ENCODE measurements at places on chromosomes 5 and 9.

GRCh38 chr9:126915281-126915816, 767 bp downstream of the RALGPS1 start:
- DNase-seq = no peak

- no peak for DNase-seq
Measured at GRCh38 chr5:132825834-132826391, 4.5 kb downstream of the SHROOM1 start.

DNA sequence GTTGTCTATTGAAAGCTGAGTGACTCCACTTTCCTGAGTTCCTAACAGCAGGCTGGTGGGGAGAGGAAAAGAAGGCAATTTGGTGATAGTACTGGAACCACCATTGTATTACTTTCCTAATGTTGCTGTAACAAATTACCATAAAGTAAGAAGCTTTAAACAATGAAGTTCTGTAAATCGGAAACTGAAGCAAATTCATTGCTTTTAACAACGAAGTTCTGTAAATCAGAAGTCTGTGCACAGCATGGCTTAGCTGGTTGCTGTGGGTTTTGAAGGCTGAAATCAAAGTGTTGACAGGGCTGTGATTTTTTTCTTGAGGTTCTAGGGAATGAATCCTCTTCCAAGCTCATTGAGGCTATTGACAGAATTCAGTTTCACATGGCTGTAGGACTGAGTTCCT, 72.3 kb downstream of the SLC44A1 start:
- no peak for DNase-seq

GRCh38 chr9:131555841-131556673, 10.7 kb downstream of the PRRT1B start:
- DNase-seq = no peak

DNA sequence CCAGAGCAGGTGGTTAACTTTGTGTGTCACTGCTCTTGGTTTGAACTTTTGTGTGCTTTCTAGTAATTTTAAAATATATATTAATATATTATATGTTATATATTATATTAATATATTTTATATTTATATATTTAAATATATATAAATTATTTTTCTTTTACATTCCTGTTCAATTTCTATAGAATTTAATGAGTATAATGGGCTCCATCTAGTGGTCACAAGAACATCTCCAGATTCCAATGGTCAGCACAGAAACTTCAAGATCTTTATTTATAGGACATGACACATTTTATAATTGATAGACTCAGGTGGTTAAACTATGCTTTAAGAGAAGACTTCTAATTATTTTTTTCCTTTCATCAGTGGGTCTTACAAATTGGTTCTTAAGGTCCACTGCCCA, 39.1 kb downstream of the COL23A1 start:
- DNase-seq = peak; percentile 47

DNA sequence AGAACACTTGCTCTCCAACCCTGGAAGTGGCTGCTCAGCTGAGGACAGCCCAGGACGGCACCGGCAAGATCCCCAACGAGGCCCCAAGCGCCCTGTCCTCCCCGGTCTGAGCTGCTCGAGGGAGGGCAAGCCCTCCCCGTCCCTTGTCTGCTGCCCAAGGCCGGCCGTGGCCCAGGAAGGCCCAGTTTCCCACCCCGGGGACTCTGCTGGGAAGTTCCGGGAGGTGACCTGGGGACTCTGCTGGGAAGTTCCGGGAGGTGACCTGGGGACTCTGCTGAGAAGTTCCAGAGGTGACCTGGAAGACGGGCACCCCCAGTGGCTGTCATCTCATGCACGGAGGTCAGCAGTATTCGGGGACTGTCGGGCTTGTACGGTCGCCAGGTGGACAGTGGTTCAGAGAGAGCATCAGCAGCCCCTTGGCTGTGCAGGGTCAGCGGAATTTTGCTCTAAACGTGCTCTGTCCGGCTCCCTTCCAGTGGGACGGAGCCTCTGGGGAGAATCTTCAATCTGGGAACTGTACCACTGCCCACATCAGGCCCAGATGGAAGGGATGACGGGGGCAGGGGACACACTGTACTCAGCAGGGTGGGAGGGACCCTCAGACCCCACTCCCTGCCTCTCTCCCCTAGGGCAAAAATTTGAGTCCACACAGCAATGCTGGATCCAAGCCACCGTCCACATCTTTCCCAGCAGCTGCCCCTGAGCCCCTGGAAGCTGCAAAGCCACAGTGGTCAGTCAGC, 7.2 kb downstream of the NACC2 start:
- no peak for DNase-seq

DNA sequence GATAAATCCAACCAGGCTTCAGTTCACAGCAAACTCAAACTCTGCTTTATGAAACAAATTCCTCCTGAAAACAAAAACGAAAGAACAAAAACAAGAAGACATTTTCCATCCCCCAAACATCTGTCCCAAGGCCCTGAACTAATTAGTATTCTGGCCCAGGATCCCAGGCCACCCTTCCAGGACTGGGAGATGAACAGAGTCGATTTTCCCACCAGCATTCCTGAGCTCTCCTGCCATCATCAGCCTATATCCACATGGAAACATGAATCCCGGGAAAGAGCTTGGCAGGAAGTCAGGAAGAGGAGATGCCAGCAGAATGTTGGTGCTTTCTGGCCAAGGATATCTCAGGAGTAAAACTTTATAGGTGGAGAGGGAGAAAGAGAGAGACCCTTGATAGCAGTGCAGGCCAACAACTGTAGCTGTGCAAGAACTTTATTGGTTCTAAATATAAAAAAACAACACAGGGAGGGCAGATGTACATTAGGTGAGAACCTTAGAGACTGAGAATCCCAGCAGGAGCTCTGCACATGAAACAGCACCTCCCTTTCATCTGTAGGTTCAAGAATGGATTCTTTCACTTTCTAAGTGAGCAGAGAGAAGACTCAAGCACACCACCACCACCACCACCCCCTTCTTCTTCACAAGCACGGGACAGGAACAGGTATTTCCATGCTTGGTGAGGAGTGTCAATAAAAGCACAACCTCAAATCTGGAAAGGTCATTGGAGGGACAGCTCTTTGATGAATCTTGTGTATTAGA, 190.7 kb upstream of the TAS2R1 start:
- DNase-seq = no peak

DNA sequence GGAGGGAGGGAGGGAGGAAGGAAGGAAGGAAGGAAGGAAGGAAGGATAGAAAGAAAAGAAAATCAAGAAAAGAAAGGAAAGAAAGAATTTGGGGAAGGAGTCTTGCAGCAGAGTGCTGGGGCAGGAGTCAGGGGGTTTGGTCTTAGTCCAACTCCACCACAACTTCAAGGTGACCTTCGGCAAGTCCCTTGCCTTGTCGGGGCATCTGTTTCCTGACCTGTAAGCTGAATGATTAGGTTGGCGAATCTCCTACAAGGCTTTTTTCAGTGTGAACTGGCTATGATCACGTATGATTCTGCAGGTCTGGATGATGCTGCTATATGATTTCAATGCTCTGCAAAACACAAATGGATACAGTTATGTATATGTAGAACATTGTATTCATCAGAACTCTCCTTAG, 20.1 kb downstream of the SMIM23 start:
- no peak for DNase-seq

- no peak for DNase-seq
Measured at GRCh38 chr9:135671591-135672041, 8.5 kb downstream of the LCN9 start.

GRCh38 chr9:92275541-92275940, 18.0 kb downstream of the IARS1 start:
- no peak for DNase-seq

GRCh38 chr9:31912636-31913035, 471.8 kb upstream of the ACO1 start:
- DNase-seq = no peak

GRCh38 chr5:40308867-40309266, 370.8 kb upstream of the PTGER4 start:
- DNase-seq = no peak

GRCh38 chr5:35031276-35031675, 16.5 kb downstream of the AGXT2 start:
- no peak for DNase-seq

DNA sequence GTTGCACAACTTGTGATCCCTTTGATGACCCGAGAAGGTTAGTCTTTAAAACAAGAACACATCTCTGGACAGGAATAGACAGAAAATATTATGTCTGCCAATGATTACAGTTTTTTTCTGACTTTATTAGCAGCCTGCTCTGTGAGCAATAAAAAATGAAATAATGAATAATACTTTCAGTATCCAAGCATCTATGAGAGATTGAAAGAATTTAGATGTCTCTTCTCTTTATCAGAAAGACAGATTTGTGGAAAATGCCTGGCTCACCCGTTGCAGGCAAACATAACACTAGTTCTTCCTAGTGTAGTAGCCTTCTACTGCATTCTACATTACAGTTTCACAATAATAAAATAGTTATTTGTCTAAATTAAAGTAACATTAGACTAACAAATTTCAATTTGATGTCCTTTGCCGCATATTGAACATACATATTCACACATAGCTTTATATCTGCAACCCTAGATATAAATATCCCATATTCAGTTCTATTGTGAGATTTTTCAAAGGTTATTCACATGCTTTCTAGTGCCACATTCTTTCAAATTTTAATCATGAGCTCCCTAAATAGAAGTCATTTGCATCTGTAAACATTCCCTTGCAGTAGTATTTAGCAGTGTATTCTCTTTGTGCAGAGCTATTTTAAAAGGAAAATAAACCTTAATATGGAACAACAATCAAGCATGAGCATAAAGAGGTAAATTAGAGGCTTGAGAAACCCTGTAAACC, 267.3 kb downstream of the EFNA5 start:
- DNase-seq = no peak

DNA sequence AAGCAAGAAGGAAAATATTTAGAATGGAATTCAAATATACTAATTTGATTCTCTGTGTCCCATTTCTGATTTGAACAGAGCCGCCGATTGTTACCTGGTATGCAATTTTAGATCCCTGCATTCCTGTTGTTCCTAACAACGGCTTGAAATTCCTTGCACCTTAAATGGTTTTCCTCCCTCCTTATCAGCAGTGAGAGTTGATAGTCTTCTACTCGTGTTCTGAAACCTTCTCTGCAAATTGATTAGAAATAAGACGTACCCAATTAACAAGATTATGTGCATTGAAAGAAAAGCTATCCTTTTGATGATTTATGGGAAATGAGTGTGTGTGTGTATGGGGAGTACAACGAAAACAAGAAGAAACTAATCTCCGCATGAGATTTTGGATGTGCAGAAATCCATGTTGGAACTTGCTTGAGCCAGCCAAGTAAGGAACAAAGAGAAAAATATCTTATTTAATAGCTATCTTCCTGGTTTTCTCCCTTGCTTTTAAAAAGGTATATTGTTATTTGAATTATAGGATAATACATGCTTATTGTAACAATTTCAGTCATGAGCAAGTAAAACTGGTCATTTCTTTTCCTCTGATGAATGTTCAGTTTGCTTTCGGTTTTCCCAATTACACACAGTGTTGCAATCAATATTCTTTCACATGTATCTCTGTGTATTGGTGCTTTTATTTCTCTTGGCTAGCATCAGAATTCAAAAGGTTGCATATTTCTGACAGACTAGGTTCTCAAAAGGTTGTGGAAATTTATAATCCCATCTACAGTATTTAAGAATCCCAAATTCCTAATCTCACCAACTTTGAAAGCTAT, 211.1 kb upstream of the ACTBL2 start:
- no peak for DNase-seq

DNA sequence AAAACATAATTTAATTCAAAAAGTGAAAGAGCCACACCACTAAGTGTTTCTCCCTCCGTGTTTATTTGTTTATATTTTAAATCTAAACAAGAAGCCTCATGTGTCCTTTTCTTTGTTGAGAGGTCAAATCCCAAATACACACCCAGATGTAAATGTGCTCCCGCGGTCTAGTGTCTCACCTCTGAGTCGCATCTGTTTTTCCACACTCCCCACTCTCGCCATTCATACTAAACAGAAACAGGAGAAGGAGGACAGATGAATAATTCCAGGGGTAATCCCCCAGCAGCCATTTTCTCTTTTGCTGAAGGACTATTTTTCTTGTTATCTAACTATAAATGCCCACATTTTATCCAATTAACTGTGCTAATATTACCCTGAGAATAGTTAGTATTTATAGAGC, 361.6 kb upstream of the RIOK2 start:
- no peak for DNase-seq

GRCh38 chr5:179497636-179498340, 52.6 kb upstream of the RUFY1 start:
- DNase-seq = no peak

DNA sequence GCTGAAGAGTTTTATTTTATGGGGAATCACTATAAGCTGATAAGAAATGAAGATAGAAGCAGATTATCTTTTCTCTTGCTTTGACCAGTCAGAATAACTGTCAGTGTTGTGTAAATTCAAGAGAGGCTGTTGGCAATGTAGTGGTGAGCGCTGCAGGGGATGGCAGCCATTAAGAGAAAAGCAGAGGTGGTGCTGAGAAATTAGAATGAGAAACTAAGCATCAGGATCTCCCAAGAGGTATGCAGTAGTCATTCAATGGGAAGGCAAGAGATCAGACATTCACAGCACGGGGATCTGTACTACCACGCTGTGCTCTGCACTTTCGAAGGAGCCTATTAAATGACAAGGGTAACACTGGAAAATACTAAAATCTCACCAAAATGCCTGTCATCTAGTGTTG, 768.5 kb upstream of the ACO1 start:
- no peak for DNase-seq

DNA sequence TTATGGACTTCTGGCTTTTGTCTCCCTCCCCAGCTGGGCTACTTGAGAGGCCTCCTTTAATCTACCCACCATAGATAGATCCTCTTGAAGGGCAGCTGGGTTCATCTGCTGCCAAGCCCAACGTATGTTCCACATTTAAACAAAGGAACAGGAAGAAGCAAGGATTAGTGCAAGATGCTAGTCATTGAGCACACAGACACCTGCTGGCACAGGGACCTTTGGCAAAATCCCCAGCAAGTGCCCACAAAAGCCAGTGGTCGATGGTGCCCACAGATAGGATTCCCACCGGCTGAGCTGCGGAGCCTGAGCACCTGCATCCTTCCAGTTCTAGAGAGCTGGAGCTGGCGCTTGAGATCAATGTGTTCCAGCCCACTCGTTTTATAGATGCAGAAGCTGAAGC, 57.7 kb upstream of the SHB start:
- DNase-seq = no peak

- peak; percentile 13 for DNase-seq
Measured at GRCh38 chr9:93574900-93575795, 1.2 kb upstream of the PHF2 start.

- DNase-seq = no peak
Measured at GRCh38 chr5:44747396-44747795, 61.4 kb upstream of the MRPS30 start.

- DNase-seq = no peak
Measured at GRCh38 chr9:98831696-98832095, 24.2 kb downstream of the GALNT12 start.

GRCh38 chr9:87064311-87064710, 117.0 kb upstream of the GAS1 start:
- DNase-seq = no peak

GRCh38 chr5:172583931-172584511, 57.0 kb upstream of the NEURL1B start:
- peak; percentile 83 for DNase-seq

- no peak for DNase-seq
Measured at GRCh38 chr5:132673488-132673887, 301 bp upstream of the IL4 start.

GRCh38 chr9:135334953-135335460, 144.6 kb upstream of the PPP1R26 start:
- no peak for DNase-seq

GRCh38 chr5:41770799-41771198, 99.4 kb downstream of the OXCT1 start:
- no peak for DNase-seq

GRCh38 chr9:16652582-16652981, 217.9 kb downstream of the BNC2 start:
- DNase-seq = no peak

- DNase-seq = peak; percentile 81
Measured at GRCh38 chr5:141734501-141735229, 52.6 kb upstream of the ARAP3 start.
